ENCODE measurements at places on chromosomes 1 and 21.
A peak's percentile ranks its signal among the peaks of the same experiment; 100 is the strongest.

DNA sequence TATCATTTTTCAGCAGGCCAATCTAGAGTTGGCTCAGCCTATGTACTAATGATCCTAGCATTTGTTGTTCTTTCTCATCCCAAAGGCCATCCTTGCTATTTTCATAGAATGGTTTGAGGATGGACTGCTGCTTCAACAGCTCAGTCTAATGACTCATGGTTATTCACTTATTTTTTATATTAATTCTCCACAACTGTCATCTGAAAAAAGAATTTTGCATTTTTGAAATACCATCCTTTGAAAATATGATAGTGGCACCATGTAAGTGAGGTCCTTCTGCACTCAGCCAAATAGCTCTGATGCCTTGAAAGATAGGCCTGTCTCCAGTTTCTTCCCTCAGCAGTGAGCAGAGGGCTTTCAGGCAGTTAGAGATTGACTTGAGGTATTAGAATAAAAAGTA lies 377.5 kb downstream of the LMO4 start:
- no peak for DNase-seq

GRCh38 chr1:196143602-196144342 lies 464.5 kb downstream of the KCNT2 start:
- DNase-seq: peak; percentile 19

- no peak for DNase-seq
Measured at GRCh38 chr1:2025491-2025981, 6.4 kb downstream of the GABRD start.

DNA sequence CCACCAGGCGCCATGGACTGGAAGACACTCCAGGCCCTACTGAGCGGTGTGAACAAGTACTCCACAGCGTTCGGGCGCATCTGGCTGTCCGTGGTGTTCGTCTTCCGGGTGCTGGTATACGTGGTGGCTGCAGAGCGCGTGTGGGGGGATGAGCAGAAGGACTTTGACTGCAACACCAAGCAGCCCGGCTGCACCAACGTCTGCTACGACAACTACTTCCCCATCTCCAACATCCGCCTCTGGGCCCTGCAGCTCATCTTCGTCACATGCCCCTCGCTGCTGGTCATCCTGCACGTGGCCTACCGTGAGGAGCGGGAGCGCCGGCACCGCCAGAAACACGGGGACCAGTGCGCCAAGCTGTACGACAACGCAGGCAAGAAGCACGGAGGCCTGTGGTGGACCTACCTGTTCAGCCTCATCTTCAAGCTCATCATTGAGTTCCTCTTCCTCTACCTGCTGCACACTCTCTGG lies 3.8 kb downstream of the GJB3 start:
- no peak for DNase-seq

- DNase-seq: peak; percentile 46
Measured at GRCh38 chr1:247576514-247576913, 11.6 kb upstream of the OR2G2 start.

DNA sequence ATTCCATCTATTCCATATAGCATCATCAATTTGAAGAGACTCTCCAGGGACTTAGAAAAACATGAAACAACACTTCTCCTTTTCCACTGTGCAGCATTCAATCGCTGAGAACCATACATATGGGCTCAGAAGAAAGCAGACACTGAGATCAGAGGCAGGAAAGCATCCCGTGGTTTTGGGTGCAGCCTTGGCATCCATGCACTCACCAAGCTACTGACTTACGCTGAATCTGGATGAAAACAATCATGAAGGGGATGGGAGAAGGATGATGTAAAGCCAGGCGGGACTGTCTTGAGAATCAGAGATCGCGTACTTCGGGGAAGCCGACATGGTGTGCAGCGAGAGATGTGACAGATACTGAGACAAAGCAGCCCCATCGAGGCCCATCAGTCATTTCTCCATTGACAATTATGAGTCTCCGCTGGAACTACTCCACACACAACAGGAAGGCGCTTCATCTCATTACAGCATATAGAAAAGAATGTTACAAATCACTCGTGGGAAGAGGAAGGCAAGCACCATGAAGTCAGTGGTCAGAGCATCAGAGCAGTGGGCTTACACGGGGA lies 2.3 kb upstream of the TIAM1 start:
- no peak for DNase-seq

GRCh38 chr1:154751690-154752089 lies 118.4 kb downstream of the KCNN3 start:
- no peak for DNase-seq
